ENCODE measurements at places on chromosomes 1 and 21. TPM values are rescaled to one million over a fixed set of nuclear protein-coding genes. Genes with fewer than 3 reads are reported as not detected.
A peak's percentile ranks its signal among the peaks of the same experiment; 100 is the strongest.

The CD1B gene
- total RNA-seq = not detected

The UTS2 gene
- 5.9 TPM for total RNA-seq

The CA14 gene
- total RNA-seq = not detected

The TGFB2 gene
- total RNA-seq = 1.6 TPM

The SYT14 gene
- total RNA-seq = not detected

DNA sequence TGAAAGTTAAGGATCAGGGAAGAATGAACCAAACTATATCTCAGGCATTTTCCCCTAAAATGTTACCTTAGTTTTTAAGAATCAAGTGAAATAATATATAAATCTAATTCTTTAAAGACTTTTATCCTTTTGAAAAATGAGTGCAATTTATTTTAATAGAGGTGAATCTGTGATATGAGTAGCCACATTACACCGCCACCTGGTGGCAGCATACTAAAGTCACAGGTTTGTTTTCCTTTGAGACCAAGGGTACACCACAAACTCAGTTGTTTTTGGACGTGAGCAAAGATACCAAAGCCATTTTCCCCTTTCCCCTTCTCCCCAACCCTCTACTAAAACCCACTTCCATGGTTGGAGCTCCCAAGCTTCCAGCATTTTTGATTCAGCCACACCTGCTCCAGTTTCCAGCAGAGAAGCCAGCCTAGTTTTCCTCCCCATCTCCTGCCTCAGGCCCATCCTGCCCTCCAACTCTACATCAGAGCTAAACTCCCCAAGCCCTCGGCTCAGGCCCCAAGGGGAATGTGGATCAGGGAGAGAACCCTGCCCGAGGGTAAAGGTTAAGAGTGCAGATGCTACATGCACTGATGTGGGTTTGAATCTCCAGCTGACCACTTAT, 22.9 kb upstream of the LDLRAP1 start:
- no peaks in the 10 kb centered on the region for H3K36me3 ChIP-seq
- peaks cover 7% of the 10 kb centered on the region for H3K27me3 ChIP-seq
- no peak overlapping the region for H3K27ac ChIP-seq
- peaks cover 9% of the 10 kb centered on the region for H3K4me1 ChIP-seq

- H3K4me3 ChIP-seq = no peak overlapping the region
- no peak for DNase-seq
- no peaks in the 10 kb centered on the region for H3K27me3 ChIP-seq
- peaks cover 23% of the 10 kb centered on the region for H3K36me3 ChIP-seq
Observed at GRCh38 chr1:174519844-174520243, 72.1 kb downstream of the GPR52 start.

DNA sequence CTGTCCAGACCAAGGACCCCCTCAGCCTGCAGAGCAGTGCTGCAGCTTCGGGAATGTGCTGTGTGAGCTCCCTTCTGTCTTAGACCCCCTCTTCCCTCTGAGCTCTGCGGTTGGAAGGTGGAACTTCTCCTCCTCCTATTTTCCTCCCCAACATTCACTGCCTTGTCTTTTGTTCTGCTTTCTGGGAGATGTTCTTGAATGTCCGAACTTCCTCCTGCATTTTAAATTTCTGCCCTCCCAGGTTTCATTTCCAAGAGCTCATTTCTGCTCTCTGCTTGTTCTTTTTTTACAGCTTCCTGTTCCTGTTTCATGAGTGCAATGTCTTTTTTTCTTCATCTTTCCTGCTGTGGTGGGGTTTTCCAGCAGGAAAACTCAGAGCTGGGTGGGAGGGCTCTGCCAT, 29.3 kb downstream of the RRP1 start:
- no peak overlapping the region for H3K27ac ChIP-seq
- peaks cover 2% of the 10 kb centered on the region for H3K27me3 ChIP-seq
- H3K4me1 ChIP-seq = peaks cover 6% of the 10 kb centered on the region
- no peak for DNase-seq
- no peaks in the 10 kb centered on the region for H3K36me3 ChIP-seq

GRCh38 chr1:154328318-154329151, 3.2 kb downstream of the ATP8B2 start:
- peaks cover 29% of the 10 kb centered on the region for H3K36me3 ChIP-seq
- peak overlapping the region; percentile 83 for H3K4me3 ChIP-seq
- peak; percentile 80 for DNase-seq
- peak overlapping the region; percentile 69 for H3K27ac ChIP-seq
- no peaks in the 10 kb centered on the region for H3K27me3 ChIP-seq

GRCh38 chr1:207194197-207194596, 90.2 kb downstream of the C4BPA start:
- no peak overlapping the region for H3K27ac ChIP-seq
- H3K36me3 ChIP-seq = no peaks in the 10 kb centered on the region
- DNase-seq = no peak

DNA sequence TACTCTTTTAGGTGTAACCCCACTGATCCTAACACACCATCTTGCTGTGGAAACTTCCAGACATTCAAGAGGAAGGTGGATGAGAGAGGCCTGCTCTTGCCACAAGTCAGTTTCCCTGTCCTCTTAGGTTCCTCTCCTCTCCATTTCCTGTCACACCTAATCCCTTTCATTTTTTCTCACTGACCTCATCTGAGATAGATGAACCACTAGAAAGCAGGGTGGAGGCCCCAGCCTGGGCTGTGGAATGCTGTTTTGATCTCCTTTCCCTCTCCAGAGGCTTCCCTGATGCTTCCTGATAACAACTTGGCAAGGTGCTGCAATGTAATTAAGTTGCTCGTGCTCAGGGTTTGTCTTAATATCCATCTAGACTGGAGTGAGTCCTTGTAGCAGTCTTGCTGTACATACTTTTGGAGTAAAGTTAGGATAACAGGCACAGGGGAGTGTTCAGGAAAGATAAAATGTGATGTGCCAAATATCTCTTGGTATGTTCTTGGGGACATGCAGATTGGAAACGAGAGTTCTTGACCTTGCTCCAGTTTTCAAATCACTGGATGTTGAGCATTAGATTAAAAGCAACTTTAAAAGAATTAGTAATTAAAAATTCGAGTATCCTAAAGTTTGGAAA, 11.2 kb downstream of the LRRC42 start:
- no peaks in the 10 kb centered on the region for H3K27me3 ChIP-seq
- H3K36me3 ChIP-seq = peaks cover 42% of the 10 kb centered on the region
- H3K27ac ChIP-seq = no peak overlapping the region
- DNase-seq = no peak

GRCh38 chr1:227322376-227322775, 4.1 kb upstream of the CDC42BPA start:
- no peak for DNase-seq
- peaks cover 26% of the 10 kb centered on the region for H3K27me3 ChIP-seq
- peaks cover 8% of the 10 kb centered on the region for H3K4me1 ChIP-seq
- no peaks in the 10 kb centered on the region for H3K36me3 ChIP-seq
- no peak overlapping the region for H3K27ac ChIP-seq
- no peak overlapping the region for H3K4me3 ChIP-seq

- DNase-seq = no peak
- no peaks in the 10 kb centered on the region for H3K36me3 ChIP-seq
- H3K27ac ChIP-seq = no peak overlapping the region
- H3K4me3 ChIP-seq = no peak overlapping the region
- H3K27me3 ChIP-seq = no peaks in the 10 kb centered on the region
Observed at GRCh38 chr1:56963667-56964066, 2.1 kb downstream of the C8B start.

GRCh38 chr1:100347009-100347966, 5.0 kb upstream of the CDC14A start:
- H3K4me1 ChIP-seq = peaks cover 4% of the 10 kb centered on the region
- H3K36me3 ChIP-seq = peaks cover 9% of the 10 kb centered on the region
- H3K27me3 ChIP-seq = no peaks in the 10 kb centered on the region
- no peak overlapping the region for H3K27ac ChIP-seq

DNA sequence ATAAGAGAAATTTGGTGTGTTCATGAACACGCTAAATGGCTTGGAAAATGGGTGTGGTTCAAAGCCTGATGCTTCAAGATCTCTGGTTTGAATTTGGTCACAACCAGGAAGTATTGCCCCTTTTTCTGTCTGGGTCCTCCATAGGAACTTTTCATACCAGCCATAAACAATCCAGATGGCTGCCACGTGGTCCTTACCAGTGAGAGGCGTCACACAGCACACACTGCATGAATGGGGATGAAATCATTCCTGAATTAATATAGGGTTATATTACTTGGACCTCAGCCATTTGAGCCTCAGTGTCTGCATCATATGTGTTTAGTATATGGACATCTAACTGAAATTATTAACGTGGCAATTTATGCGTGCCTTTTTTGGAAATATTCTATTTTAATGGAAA, 64.0 kb downstream of the PRRX1 start:
- H3K27ac ChIP-seq = no peak overlapping the region
- peaks cover 2% of the 10 kb centered on the region for H3K27me3 ChIP-seq
- no peaks in the 10 kb centered on the region for H3K4me1 ChIP-seq

DNA sequence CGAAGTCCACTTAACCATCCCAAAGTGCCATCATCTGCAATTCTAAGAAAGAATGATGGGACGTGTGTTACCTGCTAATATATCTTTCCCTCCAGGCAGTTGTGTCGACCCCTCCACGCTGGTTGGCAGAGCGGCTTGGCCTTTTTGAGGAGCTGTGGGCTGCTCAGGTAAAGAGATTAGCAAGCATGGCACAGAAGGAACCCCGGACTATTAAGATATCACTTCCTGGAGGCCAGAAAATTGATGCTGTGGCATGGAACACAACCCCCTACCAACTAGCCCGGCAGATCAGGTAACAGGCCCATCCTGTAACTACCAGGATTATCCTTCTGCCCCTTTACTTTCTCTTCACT, 520 bp downstream of the TARS2 start:
- H3K27ac ChIP-seq = peak overlapping the region; percentile 98
- H3K27me3 ChIP-seq = no peaks in the 10 kb centered on the region
- peaks cover 45% of the 10 kb centered on the region for H3K36me3 ChIP-seq

- DNase-seq = no peak
- no peaks in the 10 kb centered on the region for H3K4me1 ChIP-seq
- H3K27ac ChIP-seq = no peak overlapping the region
- H3K4me3 ChIP-seq = no peak overlapping the region
Observed at GRCh38 chr1:205028924-205029323, 14.1 kb upstream of the CNTN2 start.

DNA sequence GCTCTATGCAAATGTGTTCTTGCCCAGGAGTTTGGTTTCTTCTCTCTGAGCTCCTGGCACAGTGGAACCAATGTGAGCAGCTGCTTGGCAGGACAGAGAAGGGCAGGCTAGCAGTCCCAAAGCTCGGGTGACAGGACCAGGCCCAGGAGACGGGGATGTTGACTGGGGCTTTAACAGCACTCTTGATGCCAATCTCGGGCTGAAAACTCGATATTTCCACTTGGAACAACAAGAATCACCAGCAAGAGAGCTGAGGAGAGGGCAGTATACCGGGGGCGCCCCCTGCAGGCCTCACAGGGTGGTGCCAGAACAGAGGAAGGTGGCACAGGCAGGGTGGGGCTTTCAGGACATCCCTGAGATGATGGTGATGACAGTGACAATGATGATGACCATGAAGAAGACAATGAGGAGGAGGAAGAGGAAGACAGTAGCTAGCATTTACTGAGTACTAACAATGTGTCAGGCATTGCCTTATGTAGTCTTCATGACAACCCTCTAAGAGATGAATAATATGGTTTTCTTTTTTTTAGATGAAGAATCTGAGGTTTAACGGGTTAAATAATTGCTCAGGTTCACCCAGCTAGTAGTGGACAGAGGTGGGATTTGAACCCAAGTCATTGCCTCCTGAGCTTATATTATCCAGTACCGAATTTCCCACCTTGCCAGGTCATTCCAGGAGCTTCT, 2.7 kb upstream of the KCNJ9 start:
- H3K36me3 ChIP-seq = no peaks in the 10 kb centered on the region
- H3K4me3 ChIP-seq = no peak overlapping the region
- no peak overlapping the region for H3K27ac ChIP-seq

DNA sequence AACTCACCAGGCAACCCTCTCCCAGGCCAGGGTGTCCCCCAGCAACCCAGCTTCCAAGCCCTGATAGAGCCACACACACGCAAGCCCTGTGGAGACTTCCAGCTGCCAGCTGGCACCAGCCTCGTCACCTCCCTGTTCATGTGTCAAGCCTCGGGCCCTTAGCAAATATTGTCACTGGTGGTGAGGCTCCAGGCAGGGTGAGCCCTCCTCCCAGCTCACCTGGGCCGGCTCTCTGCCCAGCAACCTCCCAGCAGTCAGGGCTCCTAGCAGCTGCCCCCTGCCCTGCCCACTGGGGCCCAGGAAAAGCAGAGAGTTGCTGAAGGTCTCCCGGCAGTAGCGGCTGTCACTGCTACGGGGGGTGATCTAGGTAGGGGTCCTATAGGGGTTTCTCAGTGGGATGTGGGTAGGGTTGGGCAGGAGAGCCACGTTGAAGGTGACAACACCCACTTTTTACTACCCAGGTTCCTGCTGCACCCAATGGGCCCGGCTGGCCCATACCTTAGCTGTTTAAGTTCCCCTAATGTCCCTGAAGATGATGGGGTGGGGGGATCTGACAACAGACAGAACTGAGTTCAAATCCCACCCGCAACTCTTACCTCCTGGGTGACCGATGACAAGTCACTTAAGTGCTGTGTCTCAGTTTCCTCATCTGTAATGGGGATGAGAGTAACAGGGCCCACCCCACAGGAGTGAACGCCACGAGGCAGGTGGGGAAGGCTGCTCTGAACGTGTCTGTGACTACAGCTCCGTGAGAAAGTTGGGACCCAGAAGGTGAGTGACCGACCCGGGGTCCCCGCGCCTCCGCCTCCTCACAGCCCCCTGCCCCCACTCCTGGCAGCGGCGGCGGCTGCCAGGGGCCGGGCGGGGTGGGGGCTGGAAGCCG, 678 bp downstream of the TTC39A start:
- peak overlapping the region; percentile 57 for H3K4me3 ChIP-seq
- peaks cover 28% of the 10 kb centered on the region for H3K27me3 ChIP-seq
- DNase-seq = no peak
- H3K4me1 ChIP-seq = peaks cover 10% of the 10 kb centered on the region
- H3K27ac ChIP-seq = no peak overlapping the region
- no peaks in the 10 kb centered on the region for H3K36me3 ChIP-seq

- no peak for DNase-seq
- peak overlapping the region; percentile 28 for H3K27ac ChIP-seq
- no peaks in the 10 kb centered on the region for H3K36me3 ChIP-seq
- H3K4me3 ChIP-seq = no peak overlapping the region
- H3K4me1 ChIP-seq = peaks cover 13% of the 10 kb centered on the region
Observed at GRCh38 chr21:43287111-43287760, 118.4 kb downstream of the CRYAA start.

DNA sequence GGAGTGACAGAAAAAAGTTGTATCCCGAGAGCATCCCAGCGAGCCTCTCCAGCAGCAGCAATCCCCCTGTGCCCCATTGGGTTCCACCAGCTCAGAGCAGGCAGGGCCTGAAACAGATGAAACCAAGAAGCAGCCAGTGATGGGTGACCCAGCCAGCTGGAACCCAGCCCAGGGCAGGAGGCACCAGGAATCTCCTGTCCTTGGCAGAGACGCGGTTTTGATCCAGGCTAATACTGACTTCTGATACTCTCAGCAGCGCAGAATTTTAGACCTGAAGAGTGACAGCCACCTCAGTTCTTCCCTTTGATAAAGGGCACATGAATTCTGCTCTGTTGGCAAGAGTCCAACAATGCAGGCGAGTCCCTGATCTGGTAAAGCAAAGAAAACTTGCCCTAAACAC, 11.4 kb upstream of the OLIG1 start:
- no peak overlapping the region for H3K27ac ChIP-seq
- no peaks in the 10 kb centered on the region for H3K36me3 ChIP-seq
- H3K4me3 ChIP-seq = no peak overlapping the region
- no peaks in the 10 kb centered on the region for H3K4me1 ChIP-seq

- DNase-seq = no peak
- H3K4me1 ChIP-seq = no peaks in the 10 kb centered on the region
Observed at GRCh38 chr1:67874501-67875111, 41.3 kb upstream of the GNG12 start.
